ENCODE measurements at places on chromosomes 5 and 9. TPM values are rescaled to one million over a fixed set of nuclear protein-coding genes. Genes with fewer than 3 reads are reported as not detected.

TBCA gene
- total RNA-seq = 28.6 TPM

FGF10 gene
- total RNA-seq = not detected

SURF1 gene
- total RNA-seq = 15.1 TPM

FOXD4L3 gene
- not detected for total RNA-seq

CCDC171 gene
- 2.5 TPM for total RNA-seq

PFN3 gene
- not detected for total RNA-seq

FGD3 gene
- not detected for total RNA-seq

SLC27A6 gene
- total RNA-seq = under 0.01 TPM

CDH9 gene
- not detected for total RNA-seq

CXCL14 gene
- total RNA-seq = under 0.01 TPM

MTREX gene
- 33.2 TPM for total RNA-seq

SELENOP gene
- total RNA-seq = 0.28 TPM

OSMR gene
- total RNA-seq = 38.9 TPM

MARVELD2 gene
- total RNA-seq = 0.54 TPM

RNF208 gene
- not detected for total RNA-seq

CTXN3 gene
- total RNA-seq = not detected

CD74 gene
- total RNA-seq = 0.18 TPM

AK8 gene
- total RNA-seq = under 0.01 TPM

MAMDC4 gene
- total RNA-seq = 0.28 TPM

PCA3 gene
- not detected for total RNA-seq

SLC6A19 gene
- not detected for total RNA-seq

PLEKHG4B gene
- 1.1 TPM for total RNA-seq

ACTBL2 gene
- 1.7 TPM for total RNA-seq

DOCK8 gene
- total RNA-seq = not detected

APBA1 gene
- total RNA-seq = 3.8 TPM

FIBCD1 gene
- 1.1 TPM for total RNA-seq

COQ4 gene
- total RNA-seq = 20.1 TPM

PCDHGA12 gene
- total RNA-seq = 9.7 TPM

IFNB1 gene
- total RNA-seq = not detected

FBXW5 gene
- 72.2 TPM for total RNA-seq

OR1J1 gene
- not detected for total RNA-seq
